ENCODE measurements at places on chromosomes 6 and 20.

DNA sequence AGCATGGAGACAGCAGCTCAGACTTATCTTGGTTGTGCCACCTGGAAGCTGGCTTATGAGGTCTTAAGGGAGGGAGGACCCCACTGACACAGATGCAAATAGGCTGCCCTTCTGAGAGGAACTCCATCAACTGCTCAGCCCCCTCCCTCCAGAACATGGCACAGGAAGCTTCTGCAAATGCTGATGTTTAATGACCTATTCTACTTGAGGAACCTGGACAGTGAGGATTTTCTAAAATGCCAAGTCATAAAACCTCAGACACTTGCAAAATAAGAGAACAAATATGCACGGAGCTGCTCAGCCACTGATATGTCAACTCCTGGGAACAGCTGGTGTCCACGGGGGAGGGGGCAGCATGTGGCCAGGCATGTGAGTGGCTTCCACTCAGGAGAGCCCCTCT is 3.5 kb downstream of the CST9 start:
- DNase-seq = no peak

GRCh38 chr20:60786686-60787217 is 465.3 kb upstream of the CDH4 start:
- DNase-seq = no peak

DNA sequence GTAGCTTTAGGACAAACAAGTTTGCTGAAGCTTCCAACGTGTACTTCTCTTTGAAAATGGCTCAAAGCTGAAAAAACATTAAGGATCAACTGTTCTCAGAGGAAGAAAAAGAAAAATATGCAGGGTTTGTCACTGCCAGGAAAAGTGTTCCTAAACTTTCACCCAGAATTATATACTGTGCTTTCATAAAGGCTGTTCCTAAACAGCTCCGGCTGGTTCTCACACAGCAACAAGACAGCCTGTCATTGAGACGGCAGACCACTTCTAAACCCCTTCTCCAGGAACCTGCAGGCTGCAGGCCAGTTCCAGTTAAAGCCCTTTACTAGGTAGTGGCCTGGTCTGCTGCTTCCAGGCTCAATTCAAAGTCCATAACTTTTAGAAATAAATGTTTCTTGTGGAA is 97.4 kb upstream of the SOX4 start:
- DNase-seq = no peak

GRCh38 chr6:56572788-56573471 is 69.8 kb downstream of the DST start:
- DNase-seq = no peak

- DNase-seq = no peak
Measured at GRCh38 chr20:19875376-19876221, 117.5 kb downstream of the RIN2 start.

GRCh38 chr20:7798176-7798575 is 142.1 kb downstream of the HAO1 start:
- no peak for DNase-seq

DNA sequence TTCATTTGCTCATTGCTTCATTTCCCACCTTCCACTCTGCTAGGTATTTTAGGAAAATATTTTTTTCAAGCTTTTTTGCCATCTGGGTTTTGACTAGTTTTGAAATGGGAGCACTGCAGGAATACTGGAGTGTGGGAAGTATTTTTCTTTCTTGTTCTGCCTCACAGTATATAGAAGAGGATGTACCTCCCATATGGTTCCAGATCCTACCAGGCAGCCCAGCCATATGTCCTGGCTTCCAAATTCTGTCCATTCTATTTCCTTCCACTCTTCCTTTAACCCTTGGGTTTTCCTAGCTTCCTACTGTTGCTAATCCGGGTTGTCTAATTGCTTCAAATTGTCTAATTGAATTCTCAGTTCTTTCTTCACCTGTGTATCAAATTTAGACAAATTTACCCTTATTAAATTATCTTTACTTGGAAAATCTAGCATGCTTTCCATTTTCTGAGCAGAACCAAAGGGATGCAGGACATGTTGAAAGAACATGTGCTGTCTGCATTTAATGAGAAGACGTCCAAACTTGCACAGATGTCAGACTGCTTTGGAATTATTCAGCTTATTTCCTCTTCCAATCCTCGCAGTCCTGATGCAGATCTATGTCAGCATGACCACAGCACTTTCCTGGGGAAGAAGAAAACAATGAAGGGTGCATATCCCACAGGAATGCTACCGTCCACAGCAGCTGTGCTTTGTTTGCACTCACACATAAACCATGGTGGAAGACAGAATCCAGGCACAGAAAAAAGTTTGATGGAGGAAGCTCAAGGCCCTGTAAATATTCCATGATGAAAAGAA is 1273.9 kb upstream of the MAP3K7 start:
- no peak for DNase-seq

DNA sequence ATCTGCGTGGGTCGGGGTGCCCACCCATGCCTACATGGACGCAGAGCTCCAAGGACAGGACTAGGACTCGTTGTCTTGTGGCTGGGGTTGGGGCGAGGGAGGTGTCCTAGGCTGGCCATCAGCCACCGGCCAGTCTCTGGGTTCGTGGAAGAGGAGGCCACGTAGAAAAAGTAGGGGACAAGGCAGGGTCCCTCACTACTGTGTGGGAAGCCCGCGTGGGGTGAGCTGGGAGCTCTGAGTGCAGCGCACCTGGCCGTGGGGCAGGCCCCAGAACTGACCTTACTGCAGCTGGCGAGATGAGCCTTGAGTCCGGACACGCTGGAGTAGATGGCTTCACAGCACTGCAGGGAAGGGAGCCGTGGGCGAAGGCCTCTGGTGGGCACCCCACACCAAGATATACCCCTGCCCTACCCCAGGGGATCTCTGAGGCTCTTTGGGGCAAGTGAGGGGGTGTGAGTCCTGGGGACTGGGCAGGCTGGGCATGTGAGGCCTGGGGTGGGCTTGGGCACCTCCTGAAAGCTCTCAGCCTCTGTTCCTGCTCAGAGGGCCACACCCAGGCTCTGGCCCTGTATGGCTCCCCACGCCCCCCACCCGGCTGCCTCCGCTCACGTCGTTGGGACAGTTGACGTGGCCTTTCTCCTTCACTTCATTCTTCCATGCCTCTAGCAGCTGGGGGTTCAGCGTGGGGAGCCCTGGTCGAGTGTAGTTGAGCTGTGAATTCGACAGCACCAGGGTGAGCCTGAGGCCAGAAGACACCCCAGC is 5.6 kb upstream of the UCKL1 start:
- DNase-seq = no peak

- no peak for DNase-seq
Measured at GRCh38 chr6:150410906-150411305, 42.1 kb downstream of the IYD start.

- no peak for DNase-seq
Measured at GRCh38 chr6:25022140-25022553, 86.4 kb upstream of the RIPOR2 start.

GRCh38 chr6:77686931-77687330 is 34.1 kb downstream of the MEI4 start:
- DNase-seq = no peak

DNA sequence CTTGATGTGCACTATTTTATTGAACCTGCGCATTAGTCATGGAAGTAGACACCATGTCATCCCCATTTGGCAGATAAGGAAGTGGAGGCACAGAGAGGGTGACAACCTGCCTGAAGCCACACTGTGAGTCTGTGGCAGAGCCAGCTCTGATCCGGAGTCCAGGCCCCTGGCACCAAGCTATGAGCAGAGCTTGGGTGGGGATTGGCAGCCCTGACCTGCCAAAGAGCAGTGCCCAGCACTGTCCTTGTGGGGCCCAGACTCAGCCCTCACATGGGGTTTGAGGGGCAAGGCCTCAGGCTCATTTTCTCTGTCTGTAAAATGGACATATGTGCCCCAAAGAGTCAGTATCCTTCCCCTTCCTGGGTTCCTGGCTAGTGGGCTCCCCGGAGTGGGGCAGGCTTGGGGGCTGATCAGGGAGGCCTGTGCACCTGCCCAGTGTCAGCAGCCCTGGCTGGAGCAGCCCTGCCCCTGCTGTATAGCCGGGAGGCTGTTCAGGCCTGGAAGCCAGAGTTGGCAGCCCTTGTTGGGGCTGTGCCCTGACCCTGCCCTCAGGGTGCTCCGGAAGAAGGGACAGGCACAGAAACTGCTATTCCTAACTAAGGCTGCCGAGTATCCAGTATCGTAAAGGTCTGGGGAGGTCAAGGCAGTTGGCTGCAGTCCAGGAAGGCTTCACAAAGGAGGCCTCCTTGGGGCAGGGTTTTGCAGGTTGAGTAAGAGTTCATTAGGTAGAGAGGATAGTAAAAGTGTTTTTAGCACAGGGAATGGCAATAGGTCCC is 38.7 kb downstream of the TGM2 start:
- DNase-seq = no peak

- DNase-seq = no peak
Measured at GRCh38 chr6:48985025-48985424, 478.0 kb downstream of the MMUT start.

GRCh38 chr6:133773776-133774175 is 115.1 kb upstream of the TCF21 start:
- no peak for DNase-seq

DNA sequence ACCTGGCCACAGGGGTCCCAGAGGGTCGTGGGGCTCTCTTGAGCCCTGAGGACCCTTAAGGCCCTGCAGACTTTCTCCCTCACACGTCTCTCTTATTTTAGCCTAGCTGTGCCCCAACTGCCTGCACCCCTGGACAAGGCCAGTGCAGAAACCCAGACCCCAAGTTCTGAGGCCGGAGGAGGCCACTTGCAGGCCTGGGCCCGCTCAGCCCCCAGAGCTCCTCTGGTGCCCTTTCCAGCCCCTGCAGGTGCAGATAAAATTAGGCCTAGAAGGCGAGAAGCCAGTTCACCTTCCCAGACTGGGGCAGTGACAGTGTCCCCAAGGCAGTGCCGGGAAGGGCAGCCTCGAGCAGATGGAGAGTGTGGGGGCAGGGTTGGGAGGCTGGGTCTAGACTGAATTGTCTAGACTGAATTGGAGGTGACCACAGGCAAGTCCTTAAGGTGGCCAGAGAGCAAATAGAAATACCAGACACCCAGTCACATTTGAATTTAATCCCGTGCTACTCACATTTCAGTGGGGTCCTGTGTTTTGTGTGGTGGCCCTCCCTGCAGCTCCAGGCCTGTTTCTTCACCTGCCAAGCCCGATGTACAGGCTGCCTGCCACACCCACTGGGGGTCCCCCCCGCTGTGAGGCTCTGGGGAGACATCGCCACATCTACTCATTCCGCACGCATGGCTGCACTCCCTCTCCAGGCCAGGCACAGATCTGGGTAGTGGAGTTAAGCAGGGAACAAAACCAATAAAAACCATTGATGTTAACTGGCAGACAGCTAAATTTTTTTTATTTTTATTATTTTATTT is 8.6 kb upstream of the IP6K3 start:
- DNase-seq = no peak

GRCh38 chr6:162681447-162681846 is 46.1 kb downstream of the PRKN start:
- DNase-seq = no peak

- DNase-seq = no peak
Measured at GRCh38 chr20:45545351-45545750, 1.9 kb downstream of the EPPIN start.

GRCh38 chr6:112881027-112881426 is 533.9 kb downstream of the RFPL4B start:
- DNase-seq = no peak

- no peak for DNase-seq
Measured at GRCh38 chr20:703006-703405, 27.4 kb upstream of the SCRT2 start.

- DNase-seq = no peak
Measured at GRCh38 chr20:57609086-57609841, 11.0 kb downstream of the ZBP1 start.

DNA sequence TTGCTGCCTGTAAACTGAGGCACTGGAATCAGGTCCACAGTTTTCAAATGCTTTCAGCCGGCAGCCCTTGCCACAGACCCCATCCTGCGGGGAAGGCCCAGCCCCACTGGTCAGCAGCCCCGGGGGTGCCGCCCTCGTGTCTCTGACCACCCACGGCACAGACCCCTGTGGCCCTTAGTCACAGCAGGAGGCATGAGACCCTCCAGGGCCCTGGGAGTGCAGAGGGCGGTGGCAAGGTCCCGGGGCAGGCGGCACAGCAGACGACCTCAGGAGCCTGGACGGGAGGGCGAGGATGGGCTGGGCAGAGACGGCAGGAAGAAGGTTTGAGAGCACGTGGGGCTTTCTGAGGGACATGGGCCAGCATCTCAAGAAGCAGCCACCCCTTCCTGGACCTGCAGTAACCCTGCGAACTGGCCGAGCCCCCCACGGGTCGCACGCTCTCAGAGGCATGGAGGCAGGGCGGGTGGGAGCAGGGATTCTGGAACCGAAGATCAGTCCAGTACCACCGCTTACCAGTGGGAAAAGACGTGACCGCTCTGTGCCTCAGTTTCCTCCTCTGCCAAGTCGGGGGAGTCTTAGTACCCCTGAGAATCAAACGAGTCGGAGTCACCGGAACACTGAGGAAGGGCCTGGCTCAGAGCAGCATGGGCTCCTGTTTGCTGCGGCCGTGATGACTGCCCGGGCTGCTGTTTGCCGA is 140.7 kb downstream of the TAF4 start:
- no peak for DNase-seq

DNA sequence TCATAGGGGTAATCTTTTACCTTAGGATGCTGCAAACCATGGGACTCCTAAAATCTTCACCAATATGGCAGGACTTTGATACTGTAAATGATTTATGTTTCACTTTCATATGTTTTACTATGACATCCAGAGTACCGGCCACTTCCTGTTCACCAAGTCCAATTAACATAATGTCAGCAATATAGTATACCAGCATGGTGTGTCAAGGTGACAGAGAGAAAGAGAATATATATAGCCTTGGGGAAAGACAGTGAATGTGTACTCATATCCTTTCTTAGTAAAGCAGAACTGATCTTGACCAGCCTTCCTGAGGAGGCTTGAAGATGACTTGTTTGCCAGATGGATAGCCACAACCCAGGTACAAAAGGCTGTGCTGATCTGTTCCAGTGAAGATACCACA is 127.9 kb downstream of the NRN1 start:
- no peak for DNase-seq

- no peak for DNase-seq
Measured at GRCh38 chr20:9359561-9360308, 154.7 kb upstream of the LAMP5 start.

GRCh38 chr6:24408719-24409410 is 6.1 kb downstream of the MRS2 start:
- no peak for DNase-seq

GRCh38 chr6:160362556-160362955 is 14.4 kb downstream of the SLC22A3 start:
- DNase-seq = no peak
